ENCODE measurements at places on chromosomes 4 and X.

DNA sequence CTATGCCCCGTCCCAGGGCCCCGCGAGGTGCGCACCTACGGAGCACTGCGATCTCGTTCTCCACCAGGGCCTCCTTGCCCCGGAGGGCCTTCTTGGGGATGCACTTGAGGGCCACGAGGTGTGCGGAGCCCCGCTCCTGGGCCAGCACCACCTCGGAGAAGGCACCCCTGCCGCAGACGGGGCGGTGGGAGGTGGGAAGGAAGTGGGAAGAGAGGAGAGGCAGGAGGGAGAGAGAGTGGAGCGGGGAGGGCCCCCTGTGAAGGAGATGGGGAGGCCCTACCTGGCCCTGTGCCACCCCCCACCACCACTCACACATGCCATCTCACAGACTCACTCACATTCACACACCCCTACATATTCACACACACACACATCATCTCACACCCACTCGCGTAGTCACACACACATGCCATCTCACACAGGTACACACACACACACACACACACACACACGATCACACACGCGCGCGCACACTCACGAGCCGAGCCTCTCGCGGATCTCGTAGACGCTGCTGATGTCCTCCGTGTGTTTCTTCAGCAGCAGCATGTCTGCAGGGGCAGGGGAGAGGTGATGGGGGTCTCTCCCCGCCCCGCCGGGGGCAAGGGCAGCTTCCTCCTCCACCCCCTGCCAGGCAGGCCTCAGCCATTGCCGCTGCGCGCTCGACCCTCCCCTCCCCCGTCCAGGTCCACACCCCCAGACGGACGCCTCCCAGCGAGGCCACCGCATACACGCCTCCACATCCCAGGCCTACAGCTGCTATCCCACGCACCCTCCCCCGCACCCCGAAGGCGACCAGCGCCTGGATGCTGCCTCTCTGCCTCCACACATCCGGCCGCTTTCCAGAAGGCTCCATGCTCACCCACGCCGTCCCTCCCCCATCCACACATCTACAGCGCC is 834 bp downstream of the PNCK start:
- no peak for DNase-seq

DNA sequence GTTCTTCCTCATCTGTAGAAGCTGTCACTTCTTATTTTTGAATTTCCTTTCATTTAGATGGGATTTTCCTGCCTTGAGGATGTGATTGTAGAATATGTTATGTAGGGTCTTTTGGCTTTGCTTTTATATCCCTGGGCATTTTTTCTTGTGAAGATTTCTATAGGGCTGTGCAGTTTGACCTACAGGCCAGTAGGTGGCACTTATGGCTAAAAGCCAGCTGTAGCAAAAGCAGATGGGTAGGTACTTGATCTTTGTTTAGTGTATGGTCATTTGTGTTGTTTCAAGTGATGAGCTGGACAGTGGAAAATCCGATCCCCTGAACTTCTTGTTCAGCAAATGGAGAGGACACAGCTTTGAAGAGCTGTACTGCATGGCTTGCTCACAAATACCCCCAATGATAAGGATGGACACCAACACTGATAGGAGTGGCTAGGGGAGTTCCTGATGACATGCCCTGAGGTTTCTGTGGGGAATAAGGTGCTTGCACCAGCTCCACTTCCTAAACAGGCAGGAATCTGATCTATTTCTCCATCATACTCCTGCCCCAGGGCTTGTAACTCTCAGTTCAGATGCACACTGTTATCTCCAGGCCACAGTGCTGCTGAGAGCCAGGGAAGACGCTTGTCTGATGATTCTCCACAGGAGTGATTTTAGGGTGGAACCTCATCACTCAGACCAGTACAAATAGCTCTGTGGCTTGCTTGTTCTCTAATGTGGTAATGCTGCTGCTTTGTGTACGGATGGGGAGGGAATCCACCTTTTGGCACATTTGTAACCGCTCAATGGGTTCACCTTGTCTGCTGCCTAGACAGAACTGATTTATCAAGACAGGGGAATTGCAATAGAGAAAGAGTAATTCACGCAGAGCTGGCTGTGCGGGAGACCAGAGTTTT is 417.1 kb upstream of the MAGEB16 start:
- peak; percentile 12 for DNase-seq

DNA sequence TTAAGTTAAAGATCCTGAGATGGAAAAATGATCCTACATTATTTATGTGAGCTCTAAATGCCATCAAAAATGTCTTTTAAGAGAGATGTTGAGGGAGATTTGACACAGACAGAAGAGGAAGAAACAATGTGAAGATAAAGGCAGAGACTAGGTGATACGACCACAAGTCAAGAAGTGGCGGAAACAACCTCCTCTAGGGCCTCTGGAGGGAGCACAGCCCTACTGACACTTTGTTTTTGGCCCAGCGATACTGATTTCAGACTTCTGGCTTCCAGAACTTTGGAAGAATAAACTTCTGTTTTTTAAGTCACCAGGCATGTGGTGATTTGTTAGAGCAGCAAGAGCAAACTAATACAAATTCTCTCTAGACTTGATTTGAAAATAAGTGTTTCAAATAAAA is 1216.1 kb downstream of the FSTL5 start:
- DNase-seq, result no peak

- no peak for DNase-seq
Measured at GRCh38 chr4:113967687-113968086, 11.8 kb downstream of the ARSJ start.
